ENCODE measurements at places on chromosomes 13 and 19.

GRCh38 chr19:42554046-42554575, 25.8 kb upstream of the CEACAM1 start:
- DNase-seq, result no peak

- DNase-seq, result no peak
Measured at GRCh38 chr13:71871176-71871754, 4.3 kb upstream of the DACH1 start.

DNA sequence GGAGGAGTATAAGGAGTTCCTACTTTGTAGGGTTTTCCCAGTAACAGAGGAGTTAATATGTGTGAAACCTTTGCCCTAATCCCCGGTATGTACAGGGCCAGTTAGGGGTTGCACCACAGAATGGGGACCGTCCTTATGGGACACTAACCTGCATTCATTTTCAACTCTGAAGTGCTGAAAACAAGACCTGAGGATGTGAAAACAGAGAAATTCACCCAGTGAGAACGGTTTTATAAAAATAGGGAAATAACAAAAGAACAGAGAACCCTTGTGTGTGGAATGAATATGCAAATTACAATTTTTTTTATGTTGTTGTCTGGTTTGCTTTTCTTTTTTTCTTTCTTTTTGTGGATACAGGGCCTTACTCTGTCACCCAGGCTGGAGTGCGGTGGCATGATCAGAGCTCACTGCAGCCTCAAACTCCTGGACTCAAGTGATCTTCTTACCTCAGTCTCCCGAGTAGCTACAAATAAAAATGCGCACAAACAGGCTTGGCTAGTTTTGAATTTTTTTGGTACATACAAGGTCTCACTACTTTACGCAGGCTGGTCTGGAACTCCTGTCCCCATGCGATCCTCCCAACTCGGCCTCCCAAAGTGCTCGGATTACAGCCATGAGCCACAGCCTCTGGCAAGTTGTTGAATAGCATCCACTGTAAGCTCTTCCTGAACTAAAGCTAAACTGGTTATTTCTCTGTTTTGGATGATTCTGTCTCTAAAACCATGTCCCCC, 10.6 kb downstream of the CLC start:
- no peak for DNase-seq

DNA sequence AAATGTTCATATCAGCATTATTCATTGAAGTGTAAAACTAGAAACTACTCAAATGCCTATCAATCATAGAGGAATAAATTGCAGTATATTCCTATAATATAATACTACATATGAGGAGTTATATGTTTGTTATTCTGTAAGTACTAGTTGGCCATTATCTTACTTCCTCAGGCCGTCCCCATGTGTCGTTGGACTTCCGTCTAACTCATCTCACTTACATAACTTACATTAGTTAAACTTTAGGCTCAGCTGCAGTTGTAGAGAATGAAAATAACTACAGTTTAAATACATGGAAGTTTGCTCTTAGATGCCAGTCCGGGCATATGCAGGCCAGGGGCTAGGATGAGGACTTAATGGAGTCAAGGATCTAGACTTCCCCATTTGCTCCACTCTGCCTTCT, 8.6 kb upstream of the EPSTI1 start:
- DNase-seq, result no peak

DNA sequence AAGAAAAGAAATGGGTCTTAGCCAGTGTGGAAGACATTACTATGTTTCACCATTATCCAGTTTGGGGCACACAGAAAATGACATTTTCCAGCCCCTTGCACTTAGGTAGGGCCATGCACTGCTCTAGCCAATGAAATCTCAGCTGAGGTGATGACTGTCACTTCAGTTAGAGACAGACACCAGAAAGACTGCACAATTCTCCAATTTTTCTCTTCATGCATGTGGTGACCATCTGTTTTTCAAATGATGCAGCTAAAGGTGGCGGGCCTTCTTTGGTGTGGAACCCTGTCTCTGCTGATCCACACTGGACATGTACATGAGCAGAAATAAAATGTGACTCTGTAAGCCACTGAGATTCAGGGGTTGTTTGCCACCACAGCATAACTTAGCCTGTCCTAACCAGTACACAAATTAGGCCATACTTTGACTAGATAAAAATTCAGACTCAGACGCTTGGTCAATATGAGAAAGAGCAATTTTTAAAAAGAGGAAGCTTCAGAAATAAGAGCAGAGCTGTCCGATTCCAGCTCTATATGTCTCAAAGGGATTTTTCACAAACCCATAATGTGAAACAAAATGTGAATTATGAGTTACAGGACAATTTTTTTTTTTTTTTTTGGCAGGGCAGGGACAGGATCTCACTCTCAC, 6.7 kb downstream of the ZNF565 start:
- no peak for DNase-seq

DNA sequence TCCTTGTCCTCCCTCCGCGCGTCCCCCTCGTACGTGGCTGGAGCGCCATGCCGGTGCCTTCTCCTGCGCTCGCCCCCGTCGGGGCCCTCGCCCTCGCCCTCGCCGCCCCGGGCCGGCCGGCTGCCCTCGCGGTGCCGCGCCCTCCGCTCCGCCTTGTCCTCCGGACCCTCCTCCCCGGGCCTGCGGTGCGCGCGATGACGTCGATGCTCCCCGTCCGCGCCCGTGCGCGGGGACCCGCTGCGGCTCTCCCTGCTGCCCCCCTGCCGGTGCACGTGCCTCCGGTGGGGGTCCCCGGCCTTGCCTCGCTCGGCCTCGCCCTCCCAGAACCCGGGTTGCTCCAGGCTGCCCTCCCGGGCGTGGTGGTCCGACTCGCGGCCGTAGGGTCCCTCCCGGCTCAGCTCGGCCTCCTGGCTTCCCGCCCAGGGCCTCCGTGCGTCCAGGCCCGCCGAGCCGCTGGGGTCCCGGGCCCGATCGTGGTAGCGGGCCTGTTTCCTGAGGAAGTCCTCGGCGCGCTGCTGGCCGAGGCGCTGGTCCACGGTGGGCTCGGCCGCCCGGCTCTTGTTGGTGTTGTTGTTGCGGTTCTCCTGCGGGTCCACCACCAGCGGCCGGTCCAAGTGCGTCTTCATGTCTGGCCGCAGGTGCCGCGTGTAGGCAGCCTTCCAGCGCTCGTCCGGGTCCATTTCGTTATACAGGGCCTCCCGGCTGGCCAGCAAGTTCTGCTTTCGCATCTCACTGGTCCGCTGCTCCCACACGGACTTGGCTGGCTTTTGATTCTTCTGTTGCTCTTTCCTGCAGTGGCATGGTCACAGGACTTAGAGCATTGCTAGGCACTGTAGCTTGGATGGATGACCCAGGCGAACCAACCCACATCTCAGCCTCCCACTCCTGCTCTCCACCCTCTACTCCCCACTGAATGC, 148.6 kb downstream of the IER2 start:
- no peak for DNase-seq

GRCh38 chr19:29567366-29567915, 38.6 kb upstream of the POP4 start:
- no peak for DNase-seq

DNA sequence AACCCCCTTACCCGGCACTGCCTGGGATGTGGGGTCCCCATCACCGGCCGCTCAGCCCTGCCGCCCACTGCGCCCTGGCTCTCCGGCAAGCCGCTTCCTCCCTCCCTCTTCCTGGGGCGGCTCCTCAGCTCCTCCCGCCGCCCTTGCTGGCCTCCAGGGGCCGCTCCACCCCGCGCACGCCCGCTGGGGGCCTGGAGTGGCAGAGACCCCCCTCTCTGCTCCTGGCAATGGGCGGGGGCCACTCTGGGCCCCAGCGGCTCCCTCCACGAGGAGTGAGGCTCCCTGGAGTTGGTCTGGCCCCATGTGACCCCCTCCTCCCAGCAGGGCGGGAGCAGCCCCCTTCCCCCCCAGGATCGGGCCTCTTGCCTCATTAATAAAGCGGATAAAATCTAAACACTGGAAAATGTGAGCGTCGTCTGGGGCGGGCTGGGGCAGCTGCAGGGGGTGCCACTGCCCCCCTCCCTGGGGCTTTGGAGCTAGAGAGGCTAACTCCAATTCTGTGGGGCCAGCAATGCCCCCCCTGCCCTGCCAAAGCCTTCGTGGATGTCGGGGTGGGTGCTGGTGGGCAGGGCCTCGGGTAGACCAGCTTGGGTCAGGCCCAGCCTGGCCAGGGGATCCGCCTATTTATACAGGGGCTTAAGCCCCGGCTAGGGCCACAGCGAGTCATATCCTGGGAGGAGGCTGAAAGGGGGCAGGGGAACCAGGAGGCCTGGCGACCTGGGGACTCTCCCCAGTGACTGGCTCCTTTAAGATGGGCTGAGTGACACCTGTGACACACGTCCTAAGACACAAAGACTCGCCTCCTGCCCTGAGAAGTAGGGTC, at the start of gene PTGER1:
PTGER1 (minus strand) TSS at position 104 of the 823 bp plus-strand sequence. CDS start 1,034 bp downstream, outside the sequence.
- no peak for DNase-seq

DNA sequence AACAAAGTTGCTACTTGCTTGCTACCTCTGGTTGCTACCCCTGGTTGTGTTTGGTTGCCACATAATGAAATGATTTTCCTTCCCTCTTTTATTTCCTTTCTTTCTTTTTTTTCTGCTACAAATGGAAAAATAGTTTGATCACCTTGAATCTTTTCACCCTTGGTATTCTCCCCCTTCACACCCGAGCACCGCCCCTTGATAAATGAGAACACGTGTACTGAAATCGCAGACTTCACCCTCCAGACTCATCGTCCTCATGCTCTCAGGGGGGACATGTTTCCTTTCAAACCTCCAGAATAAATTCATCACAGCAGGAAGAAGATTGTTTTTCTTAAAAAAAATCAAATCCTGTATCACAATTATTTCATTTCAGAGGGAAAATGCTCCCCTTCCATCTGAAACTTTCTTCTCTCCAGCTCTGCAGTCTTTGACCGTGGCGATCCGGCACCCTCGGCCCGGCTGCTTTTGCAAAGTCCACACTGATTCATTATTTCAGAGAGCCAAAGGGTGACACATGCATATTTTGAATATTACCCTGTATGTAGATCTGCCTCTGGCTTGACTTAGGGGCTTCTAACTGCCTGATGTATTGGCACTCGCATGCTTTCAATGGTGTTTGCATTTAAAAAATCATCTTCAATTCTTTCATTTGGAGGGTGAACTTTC, 222.6 kb upstream of the MAB21L1 start:
- DNase-seq, result no peak

DNA sequence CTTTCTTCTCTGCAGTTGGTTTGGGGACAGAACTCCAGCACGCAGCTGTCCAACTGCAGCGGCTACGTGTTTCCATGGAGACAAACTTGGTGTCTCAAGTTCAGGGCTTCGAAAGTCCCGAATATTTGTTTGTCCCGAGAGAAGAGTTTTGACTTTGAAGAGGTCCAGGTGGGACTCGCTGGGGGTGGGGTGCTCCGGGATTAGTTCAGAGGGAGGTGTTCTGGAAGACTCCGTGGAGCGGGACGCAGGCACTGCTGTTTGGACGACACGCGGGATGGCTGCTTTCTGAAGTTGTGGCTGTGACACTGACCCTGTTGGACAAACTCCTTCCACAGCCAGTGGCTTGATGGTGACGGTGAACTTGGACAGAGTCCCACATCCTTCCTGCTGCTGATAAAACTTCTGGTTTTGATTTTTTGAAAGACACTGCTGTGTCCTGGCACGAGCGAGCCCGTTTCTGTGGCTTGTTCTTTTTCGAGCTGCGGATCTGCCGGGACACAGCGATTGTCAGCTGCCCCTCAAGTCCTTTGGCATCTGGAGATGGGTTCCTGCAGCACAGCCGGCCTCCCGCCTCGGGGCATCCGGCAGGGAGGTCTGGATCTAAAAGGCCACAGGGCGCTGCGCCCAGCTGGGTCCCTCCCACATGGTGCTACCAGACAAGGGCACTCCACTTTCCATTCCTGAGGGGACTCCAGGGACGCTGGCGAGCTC, 15.9 kb upstream of the RANBP3 start:
- no peak for DNase-seq

DNA sequence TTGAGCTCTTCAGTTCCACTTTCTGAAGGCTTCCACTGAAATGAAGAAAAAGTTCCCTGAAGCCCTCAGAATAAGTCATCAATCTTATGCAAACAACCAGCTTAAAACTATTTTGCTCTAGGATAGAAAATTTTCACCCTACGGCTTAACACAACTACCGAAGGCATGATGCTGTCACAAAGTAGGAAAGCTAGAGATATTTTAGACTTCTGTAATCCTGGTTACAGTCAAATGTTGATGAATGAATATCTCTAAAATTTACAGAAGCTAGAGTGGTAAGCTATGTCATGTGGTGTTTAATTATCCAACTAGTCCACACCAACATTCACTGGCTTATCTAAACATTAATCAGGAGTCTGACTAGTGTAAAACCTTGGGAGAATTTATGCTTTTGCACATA, 197.9 kb downstream of the SUCLA2 start:
- DNase-seq, result no peak

DNA sequence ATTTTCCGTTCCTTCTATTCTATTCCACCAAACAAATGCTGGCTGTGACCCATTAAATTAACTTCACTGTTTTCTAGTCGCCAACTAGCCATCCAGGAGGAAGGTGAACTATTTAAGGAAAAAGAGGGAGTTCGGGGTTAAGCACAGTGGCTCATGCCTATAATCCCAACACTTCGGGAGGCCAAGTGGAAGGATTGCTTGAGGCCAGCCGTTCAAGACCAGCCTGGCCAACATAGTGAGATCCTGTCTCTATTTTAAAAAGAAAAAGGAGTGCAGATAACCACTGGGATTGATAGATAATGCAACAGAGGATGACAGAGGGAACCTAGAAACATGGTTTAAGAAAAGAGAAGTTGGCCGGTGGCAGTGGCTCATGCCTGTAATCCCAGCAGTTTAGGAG, 44.7 kb downstream of the SPTBN4 start:
- no peak for DNase-seq

GRCh38 chr19:18441804-18442788, 4.2 kb upstream of the ISYNA1 start:
- no peak for DNase-seq

DNA sequence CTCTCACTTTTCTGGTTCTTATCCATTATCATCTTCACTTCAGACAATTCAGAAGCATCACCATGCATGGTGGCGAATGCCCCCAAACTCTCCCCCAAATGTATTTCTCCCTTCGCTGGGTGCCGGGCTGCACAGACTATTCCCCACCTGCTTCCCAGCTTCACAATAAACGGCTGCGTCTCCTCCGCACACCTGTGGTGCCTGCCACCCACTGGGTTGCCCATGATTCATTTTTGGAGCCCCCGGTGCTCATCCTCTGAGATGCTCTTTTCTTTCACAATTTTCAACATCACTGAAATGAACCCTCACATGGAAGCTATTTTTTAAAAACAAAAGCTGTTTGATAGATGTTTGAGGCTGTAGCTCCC, 2.8 kb upstream of the F10 start:
- DNase-seq, result no peak

DNA sequence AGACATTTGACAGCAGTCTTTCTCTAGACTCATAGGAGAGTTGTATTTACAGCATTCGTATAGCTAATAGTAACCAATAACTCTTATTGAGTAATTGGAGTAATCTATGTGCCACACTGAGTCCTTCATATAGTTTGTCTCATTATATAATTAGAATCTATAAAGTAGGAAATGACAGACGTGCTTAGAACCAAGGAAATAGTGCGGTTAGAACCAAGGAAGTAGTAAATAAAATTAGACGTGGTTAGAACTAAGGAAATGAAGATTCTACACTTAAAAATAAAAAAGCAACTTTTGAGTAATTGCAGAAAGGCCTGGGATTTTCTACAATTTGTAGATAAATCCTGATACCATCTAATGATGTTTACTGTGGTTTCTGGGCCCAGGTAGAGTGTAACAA, 107.8 kb upstream of the TNFSF11 start:
- DNase-seq, result no peak
